ENCODE measurements at places on chromosomes 12 and 14.

DNA sequence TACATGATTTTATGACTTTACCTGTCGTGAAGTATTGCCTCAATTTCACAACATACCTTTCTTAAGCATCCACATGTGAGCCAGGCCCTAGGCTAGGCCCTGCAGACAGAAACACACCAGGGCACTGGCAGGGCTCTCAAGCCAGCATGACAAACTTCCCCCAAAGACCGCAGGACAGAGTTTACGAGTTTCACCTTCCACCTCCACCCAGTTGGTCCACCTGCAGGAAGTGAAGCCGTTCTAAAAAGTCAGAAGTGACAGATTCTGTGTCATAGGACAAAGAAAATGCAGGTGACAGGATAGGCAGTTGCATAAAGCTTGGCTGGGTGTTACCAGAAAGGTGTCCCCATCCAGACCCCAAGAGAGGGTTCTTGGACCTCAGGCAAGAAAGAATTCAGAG is 382.3 kb downstream of the PCNX1 start:
- DNase-seq: no peak

DNA sequence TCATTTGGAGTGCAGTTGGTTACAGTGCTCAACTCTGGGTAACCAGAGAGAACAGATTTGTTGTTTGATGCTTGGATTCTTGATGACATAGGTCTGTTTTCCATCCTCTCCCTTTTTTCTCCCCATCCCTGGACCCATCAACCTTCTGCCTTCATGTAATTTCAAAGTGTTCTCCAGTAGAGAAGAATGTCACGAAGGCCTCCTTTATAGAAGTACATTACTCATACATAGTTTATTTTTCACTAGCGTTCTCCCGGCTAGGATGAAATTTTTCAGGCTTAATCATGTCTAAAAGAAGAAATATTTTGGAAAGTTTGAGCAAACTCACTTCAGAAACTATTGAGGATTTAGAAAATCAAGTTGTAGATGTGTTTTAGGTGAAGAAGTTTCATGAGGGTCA is 20.9 kb upstream of the APPL2 start:
- DNase-seq: no peak

- no peak for DNase-seq
Measured at GRCh38 chr12:131038961-131039950, 85.5 kb downstream of the ADGRD1 start.

- DNase-seq: no peak
Measured at GRCh38 chr12:93243689-93244513, 133.8 kb upstream of the NUDT4 start.

- DNase-seq: no peak
Measured at GRCh38 chr14:47273939-47274338, 401.5 kb downstream of the MDGA2 start.

GRCh38 chr14:99159341-99160340 is 112.4 kb downstream of the BCL11B start:
- no peak for DNase-seq

GRCh38 chr12:92605621-92606170 is 97.1 kb upstream of the PLEKHG7 start:
- DNase-seq: no peak

- no peak for DNase-seq
Measured at GRCh38 chr12:103960616-103961227, 5.0 kb upstream of the TDG start.

DNA sequence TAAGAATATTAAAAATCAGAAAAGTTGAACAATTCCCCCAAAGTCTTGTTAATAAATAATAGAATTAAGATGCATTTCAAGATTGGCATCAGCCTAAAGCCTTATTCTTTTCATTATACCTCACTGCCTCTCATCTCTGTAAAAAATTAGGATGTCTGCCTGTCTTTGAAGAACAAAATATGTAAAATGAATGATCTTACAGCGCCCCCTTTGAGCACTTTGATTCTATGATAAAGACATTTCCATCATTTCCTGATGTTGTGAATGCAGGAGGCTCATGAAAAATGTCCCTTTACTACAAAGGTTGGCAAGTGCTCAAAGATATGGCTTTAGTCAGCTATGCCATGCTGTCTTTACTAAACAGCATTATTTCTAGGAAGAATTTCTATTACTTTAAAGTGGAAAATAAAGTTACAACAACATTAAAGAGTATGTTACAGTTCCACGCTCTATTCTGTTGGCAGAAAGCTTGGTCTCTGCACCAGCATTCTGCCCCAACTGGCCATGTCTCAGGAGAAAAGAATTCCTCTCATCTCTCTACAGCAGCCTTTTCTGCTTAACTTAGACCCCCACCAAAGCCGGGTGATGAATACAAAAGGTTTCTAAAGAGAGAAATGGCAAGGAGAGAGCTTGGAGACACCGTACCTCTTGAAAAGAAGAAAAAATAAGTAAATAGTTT is 95.1 kb downstream of the LLPH start:
- no peak for DNase-seq

GRCh38 chr14:86311151-86311550 is 781.2 kb downstream of the FLRT2 start:
- DNase-seq: no peak

DNA sequence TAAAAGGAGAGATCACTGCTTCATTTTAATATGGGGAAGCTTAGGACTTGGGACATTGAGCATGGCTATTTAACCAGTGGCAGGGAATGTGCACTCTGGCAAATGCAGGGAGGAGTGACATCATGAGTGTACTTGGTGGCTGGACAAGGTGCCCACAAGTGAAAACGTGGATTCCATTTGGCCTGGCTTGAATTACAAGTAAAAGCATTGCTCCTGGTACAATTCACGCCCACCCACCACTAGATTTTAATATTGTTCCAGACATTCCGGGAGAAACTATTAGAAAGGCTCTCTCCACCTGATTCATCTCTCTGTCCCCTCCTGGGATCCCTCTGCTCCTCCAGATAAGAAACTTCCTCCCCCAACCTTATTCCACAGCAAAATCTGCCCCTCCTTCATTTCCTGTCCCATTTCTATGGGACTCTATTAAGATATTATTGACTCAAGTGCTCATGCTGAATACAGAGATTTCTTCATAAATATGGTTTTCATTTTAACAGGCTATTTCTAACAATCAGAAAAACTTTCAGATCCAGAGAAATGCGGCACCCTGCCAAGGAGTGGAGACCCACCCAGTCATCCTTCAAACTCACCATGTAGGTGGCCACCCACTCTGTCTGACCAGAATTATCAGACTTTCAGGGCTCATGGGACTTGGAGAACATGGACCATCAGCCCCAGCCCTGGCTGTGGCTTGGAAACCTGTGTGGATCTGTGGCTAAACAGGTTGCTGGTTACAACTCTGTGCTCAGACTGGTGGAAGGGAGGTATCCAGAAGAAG is 43.2 kb downstream of the SSPN start:
- no peak for DNase-seq

GRCh38 chr12:6276956-6277620 is 33.4 kb upstream of the PLEKHG6 start:
- DNase-seq: no peak

- DNase-seq: no peak
Measured at GRCh38 chr12:109358154-109358869, 10.6 kb downstream of the MYO1H start.

- no peak for DNase-seq
Measured at GRCh38 chr14:43022094-43022800, 1415.6 kb downstream of the LRFN5 start.

- no peak for DNase-seq
Measured at GRCh38 chr14:62076368-62076767, 314.1 kb downstream of the SNAPC1 start.

DNA sequence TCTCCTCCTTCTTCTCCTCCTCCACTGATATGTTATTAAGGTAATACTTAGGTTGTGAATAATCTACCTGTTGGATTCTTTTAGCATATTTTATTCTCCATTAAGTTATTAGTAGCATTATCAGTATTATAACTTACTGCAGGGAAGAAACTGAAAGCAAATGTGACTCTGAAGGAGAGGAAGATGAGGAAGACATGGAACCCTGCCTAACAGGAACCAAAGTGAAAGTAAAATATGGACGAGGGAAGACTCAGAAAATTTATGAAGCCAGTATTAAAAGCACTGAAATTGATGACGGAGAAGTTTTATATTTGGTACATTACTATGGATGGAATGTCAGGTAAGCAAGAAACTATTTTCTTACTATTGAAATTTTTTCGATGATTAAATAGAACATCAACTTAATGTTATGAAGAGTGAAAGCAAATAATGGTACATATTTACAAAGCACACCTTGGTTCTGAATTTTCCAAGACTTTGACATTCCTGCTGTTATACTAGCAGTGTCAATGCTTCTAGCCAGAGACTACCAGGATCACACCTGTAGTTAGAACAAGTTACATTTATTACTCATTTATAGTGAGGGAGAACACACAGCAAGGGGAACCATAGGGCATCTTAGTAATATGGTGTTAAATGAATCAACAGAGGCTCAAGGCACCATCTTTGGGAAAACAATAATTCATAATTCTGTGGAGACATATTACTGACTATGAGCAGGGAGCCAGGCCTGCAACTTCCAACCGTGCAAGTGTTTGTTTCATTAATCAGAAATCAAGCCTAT is 42.0 kb upstream of the TOMM20L start:
- no peak for DNase-seq

DNA sequence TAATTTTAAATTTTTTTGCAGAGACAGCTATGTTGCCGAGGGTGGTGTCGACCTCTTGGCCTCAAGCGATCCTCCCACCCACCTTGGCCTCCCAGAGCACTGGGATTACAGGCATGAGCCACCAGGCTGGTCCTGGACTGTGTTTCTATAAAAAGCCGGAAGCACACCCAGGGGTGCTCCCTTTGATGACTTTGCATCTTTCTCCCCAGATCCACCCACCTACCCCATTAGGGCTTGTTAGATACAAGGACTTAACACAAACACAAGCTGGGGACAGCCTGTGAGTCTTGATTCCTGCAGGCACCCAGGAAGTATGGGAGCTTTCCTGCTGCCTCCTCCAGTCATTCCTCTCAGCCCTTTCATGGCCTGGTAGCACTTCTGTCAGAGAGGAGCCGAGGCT is 67.0 kb downstream of the MAP1LC3B2 start:
- no peak for DNase-seq

DNA sequence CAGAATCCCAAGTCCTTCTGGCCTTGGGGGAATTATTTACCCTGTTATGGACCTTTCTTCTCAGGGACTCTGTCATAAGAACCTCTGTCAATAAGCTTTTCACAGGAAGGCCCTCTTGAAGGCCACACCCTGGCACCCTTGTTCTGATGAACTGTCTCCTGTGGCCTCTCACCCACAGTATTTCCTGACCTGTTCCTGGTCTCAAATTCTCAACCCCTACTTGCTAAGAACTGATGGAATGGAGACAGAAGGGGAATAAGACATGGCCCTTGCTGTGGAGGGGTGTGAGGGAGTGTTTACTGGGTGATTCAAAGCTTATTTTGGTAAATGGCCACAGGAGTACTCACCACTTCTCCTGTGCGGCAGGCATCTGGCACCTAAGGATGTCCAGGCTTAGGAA is 1082.9 kb downstream of the BCL11B start:
- no peak for DNase-seq

- DNase-seq: no peak
Measured at GRCh38 chr12:54385251-54385914, 850 bp upstream of the ZNF385A start.

DNA sequence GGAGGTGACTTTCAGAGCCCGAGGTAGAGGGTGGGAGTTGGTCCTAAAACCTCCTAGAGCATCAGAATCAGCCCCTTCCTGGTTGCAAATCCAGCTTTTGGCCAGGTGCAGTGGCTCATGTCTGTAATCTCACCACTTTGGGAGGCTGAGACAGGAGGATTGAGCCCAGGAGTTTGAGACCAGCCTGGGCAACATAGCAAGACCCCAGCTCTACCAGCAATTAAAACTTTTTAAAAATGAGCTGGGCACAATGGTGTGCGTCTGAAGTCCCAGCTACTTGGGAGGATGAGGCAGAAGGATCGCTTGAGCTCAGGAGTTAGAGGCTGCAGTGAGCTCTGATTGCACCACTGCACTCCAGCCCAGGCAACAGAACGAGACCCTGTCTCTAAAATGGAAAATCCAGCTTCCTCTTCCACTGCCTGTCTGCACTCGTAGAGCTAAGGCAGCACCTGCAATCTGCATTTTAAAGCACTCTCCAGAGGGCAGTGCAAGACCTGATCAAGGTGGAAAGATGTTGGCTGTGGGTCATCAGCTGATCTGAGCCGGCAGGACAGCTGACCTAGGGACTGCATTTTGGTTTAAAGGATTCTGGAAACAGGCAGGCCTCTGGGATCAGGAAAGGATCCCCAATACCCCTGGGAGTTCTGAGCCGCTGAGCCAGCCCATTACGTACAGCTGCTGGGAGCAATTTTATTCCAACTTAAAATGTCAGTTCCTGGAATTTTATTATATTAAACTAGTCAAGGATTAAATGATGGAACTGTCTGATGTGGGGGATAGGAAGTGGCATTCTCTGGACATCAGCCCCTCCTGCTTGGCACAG is 1.8 kb upstream of the TESC start:
- no peak for DNase-seq

DNA sequence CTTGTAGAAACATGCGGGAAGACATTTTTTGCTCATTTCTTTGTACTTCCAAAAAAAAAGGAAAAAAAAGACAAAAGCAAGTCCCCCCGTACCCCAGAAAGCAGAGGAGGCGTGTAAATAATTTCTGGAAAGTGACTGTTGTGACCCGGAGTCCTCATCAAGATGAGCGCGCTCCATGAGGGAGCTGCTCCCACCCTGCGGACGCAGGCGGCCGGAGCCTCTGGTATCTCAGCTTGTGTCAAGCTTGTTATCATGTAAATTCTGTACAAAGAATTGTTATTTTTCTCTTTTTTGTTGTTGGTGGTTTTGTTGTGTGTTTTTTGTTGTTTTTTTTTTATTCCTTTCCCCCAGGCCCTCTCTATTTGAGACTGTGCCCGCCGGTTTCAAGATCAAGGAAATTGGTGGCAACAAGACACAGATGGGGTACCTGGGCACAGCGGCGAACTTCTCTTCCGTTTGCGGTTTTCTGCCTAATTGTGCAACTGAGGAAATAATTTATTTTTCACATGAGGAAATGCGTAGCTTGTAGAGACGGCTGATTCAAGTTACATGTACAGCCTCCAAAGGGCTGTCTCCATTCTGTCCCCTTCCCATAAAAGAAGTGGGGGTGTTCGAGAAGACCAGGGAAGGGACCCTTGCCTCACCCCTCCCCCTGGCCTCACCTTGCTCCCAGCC is 27.0 kb downstream of the HPD start:
- no peak for DNase-seq

DNA sequence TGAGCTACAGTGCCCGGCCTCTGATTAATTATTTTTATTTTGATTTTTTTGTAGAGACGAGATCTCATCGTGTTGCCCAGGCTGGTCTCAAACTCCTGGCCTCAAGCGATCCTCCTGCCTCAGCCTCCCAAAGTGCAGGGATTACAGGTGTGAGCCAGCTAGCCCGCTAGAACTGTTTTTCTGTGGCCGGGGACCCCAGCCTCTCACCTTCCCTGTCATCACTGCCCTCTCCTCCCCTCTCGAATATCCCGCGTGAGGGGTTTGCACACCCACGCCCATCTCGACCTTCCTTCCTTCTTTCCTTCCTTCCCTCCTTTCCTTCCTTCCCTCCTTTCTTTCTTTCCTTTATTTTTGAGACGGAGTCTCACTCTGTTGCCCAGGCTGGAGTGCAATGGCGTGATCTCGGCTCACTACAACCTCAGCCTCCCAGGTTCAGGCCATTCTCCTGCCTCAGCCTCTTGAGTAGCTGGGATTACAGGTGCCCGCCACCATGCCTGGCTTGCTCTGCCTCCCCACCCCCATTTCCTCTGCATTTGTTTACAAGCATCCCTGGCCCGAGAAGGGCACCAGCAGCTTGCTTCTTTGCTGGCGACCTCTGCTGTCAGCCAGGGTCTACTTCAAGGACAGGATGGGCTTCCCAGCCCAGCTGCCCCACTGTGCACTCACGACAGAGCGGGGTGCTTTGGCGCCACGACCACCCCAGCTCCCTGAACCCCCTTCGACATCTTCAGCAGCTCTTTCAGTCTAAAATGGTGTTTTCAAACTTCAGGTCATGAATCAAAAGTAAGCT is 4.3 kb upstream of the TRAF3 start:
- DNase-seq: no peak

Data from left hindlimb (tissue), 1 donor.